ENCODE measurements at places on chromosomes 3 and 15.

- DNase-seq = no peak
These were observed 684 bp downstream of the SLTM start for GRCh38 chr15:58932710-58933280.

- no peak for DNase-seq
These were observed 31.3 kb downstream of the ASB7 start for GRCh38 chr15:100633763-100634075.

DNA sequence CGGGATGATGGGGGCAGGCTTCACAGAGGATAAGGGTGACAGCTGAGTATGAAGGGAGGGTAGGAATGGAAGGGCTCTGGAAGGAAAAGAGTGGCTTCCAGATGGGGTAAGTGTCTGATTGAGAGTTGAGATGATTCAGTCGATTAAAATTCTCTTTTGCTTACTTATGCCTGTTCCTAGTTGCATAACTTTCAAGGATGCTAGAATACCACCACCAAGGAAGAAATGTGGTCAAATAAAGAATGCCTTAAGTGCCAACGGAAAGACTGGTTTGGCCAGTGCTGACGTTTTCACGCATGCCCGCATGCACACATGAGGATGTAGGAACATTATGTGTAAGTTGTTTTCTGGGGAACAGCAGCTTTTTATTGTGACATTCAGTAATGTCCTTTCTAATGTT is 263.4 kb upstream of the WNT5A start:
- no peak for DNase-seq

- no peak for DNase-seq
These were observed 71.0 kb downstream of the NTRK3 start for GRCh38 chr15:88185584-88185983.

GRCh38 chr3:123340336-123340735 is 108.6 kb downstream of the ADCY5 start:
- no peak for DNase-seq

DNA sequence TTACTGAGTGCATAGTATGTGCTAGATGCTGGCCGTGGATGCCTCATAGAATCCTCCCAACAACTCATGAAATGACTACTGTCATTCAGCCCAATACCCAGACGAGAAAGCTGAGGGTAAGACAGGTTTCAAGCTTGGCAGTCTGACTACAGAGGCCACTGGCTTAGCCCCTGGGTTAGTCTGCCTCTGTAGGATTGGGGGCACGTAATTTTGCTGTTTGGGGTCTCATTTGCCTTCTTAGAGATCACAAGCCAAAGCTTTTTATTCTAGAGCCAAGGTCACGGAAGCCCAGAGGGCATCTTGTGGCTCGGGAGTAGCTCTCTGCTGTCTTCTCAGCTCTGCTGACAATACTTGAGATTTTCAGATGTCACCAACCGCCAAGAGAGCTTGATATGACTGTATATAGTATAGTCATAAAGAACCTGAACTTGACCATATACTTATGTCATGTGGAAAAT is 1.0 kb upstream of the CCR5 start:
- no peak for DNase-seq

DNA sequence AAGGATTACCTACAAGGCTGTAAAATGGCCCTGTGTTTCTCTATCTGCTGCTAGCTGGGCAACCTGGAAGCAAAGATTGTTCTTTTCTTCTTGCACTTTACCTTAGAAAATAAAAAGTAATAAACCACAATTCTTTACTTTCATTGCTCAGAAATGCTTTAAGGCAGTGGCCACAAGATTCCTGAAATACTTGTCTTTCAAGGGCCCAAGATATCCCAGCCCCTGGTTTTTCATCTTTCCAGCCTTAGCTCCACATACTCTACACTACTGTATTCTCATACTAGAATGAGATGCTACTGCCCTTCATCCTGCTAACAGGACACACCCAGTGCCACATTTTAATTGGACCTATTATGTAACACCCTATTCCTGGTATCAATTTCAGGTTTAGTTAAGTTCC is 78.9 kb downstream of the GTF2E1 start:
- no peak for DNase-seq

- DNase-seq = no peak
These were observed 112.7 kb downstream of the NFKBIZ start for GRCh38 chr3:101962055-101962454.

DNA sequence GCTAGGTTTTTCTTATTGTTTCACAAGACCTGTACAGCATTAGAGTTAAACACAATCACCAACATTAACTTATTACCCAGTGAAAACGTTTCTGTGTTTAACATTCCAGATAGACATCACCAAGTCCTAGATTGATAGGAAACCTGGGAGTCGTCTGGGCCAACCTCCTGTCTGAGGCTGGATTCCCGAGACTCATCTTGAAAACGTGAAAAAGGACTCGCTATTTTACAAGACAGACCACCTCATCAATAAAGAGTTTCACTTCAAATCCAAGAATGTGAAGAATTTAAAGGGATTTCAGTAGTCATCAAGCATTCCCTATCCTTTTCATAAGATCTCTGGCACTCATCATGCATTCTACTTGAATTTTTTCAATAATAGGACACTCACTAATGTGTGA is 626.6 kb downstream of the MCTP2 start:
- no peak for DNase-seq

- DNase-seq = no peak
These were observed 35.6 kb upstream of the GYG1 start for GRCh38 chr3:148955544-148956346.

- DNase-seq = no peak
These were observed 301.2 kb upstream of the NR2E3 start for GRCh38 chr15:71509139-71509538.

DNA sequence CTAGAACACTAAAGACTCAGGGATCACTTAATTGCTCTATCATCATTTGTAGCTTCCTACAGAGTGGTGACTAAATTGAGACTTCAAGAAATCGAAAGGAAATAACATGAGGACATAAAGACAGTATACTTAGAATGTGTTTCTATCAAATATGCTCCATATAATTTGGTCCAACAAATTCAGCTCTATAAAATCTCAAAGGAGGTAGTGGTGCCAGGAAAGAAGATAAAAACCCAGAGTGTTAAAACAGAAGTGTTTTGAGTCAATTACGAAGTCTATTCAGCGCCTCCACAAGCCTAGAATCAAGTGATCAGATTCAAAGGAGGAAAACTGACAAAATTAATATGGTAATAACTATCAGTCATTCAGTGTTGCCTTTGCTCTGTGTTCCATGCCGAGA is 22.9 kb downstream of the MAGI1 start:
- no peak for DNase-seq

DNA sequence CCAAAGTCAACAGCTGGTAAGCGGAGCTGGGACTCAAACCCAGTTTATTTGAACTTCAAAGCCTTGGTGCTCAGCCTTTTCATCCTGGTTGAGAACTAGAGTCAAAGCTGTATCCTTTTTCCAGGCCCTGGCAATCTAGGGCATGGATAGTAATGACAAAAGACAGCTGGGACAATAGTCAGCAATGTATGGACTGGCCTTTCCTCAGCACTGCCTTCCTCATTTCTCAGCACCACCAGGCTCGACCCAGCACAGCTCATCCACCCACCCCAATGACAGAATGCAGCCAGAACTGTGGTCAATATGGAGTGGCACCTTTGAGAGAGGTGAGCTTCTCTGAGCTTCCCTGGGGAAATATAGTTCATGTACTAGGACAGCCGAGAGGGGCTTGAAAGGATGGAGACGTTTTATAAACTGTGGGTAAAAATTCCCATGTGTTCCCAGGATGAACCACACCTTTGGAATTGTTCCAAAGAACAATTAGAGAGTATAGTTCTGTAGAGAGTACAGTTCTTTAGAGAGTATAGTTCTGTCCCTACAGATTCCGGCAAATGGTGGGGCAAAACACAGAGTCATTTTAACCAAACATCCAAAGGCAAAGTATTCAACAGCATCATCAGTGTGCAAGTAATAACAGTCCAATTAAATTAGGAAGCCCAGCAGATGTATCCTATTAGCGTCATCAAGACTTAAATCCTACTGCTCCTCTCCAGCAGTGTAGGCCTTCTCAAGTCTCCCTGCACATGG is 30.2 kb upstream of the IREB2 start:
- DNase-seq = no peak

- DNase-seq = no peak
These were observed 3.1 kb downstream of the CCR4 start for GRCh38 chr3:32954506-32954905.

Data from C1 segment of cervical spinal cord (tissue), 14 donors.